H9 (cell line): ENCODE measurements at places on chromosomes 12 and 14. TPM values are rescaled to one million over a fixed set of nuclear protein-coding genes. Genes with fewer than 3 reads are reported as not detected.

- no peak for DNase-seq
Measured at GRCh38 chr14:92702441-92702918, 45.9 kb downstream of the LGMN start.

DNA sequence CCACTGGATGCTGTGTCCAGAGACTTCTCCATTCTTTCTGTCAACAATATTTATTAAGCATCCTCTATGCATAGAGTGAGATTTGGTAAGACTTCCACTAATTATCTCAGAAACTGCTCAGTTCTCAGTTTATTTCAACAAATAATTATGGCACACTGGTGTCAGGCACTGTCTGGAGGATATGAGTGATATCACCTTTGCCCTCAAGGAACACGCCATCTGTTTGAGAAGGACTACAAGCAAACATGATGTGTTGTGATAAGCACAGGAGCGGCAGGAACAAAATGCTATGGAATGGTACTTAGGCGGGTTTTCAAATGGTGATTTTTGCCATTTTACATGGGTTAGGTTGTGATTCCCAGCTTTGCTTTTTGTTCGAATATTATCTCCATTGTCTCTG lies 229.2 kb downstream of the DPF3 start:
- no peak for DNase-seq

DNA sequence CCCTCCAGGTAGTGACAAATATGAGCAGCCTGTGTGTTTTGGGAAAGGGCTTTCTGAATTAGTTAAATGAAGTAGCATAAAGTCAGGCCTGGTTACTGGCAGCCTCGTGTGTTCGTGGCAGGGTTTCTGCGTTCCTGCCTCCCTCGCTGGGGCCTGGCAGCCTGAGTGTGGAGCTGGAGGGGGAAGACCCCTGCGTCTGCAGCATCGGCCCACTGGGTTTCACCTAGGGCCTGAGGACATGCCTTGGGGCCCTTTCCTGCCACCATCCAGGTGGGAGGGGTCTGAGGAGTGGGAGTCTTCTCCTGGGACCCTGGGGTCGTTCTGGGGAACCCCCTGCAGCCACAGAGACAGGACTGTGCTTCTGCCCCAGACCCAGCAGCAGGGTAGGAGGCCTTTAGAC lies 20.4 kb upstream of the AMN start:
- no peak for DNase-seq

GRCh38 chr14:86897704-86898513 lies 1095.1 kb downstream of the GALC start:
- no peak for DNase-seq

- DNase-seq, result no peak
Measured at GRCh38 chr12:46944771-46945170, 119.0 kb upstream of the SLC38A4 start.

SMIM41 gene
- not detected in 2 replicates for total RNA-seq

DCN gene
- not detected in 2 replicates for total RNA-seq

DNA sequence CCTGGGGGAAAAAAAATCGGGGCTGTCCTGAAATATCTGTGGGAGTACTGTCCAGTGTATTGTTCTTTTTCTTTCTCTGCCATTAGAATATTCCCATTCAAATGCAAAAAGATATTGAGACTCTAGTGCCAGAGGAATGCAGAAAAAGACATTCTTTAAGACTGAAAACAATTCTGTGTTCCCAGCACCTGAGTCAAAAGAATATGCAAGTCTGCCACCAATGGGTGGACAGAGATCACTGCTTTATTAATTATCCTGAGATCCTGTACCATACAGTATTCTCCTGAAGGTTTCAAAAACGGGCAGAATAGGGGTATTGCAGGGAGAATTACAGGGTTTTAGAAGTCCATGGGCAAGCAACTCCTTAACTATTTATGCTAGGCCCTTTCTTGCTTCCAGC lies 361.8 kb downstream of the C12orf50 start:
- no peak for DNase-seq

GRCh38 chr14:60637479-60638315 lies 11.6 kb downstream of the SIX1 start:
- DNase-seq, result peak; percentile 64

SLC6A15 gene
- total RNA-seq, result 12.9 and 16.7 TPM in 2 replicates

ASCL4 gene
- not detected in 2 replicates for total RNA-seq

DNA sequence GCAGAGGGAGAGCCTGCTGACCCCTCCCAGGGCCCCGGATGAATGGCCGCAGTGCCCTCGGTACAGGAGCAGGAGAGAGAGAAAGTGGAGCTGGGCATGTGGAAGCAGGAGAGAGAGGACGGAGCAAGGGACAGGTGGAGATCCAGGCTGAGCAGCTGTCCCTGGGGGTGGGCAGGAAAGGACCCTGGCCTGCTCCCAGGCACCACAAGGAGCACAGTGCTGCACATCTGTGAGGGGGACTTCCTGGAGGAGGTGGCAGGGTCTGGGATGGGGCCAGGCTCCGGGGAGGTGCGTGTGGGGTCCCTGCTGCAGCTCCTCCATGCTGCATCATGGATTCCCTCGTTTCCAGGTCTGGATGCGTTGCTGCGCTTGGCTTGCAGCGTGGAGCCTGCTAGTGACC lies 13.0 kb upstream of the DLK1 start:
- no peak for DNase-seq

DNA sequence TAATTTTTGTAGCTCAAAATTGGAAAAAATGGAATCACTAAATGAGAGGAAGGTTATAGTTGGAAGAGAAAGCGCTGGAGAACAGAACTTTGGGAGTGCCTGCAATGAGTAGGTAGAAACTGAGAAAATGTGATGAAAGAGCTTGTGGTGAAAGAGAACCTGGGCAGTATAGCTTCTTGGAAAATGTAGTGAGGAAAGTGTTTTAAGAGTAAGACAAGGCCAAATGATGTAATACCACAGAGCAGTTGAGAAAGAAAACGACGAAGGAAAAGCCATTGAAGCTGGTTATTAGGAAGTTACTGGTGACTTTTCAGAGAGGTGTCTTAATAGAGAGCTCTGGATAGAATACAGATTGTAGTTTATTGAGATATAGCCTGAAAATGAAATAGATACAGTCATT lies 255.3 kb downstream of the AEBP2 start:
- DNase-seq, result no peak

DNA sequence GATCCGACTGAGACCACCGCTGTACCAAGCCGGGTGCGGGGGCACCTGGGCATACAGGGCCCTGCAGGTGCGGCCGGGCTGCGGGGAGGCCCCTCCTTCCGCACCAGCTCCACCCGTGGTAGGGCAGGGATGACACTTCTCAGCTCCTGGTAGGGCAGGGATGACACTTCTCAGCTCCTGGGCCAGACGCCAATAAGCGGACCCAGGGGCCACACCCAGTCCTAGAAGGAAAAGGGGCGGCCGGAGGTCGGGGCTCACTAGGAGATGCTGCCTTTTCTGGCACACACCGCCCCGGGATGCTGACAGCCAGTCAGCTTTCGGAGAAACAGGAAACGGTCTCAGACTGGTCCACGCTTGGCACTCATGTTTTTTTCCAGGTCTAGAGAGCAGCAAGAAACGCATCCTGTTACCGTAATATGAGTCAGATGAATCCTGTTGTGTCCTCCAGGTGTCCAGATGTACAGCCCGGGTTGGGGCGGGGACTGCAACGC lies 34.8 kb downstream of the NFKBIA start:
- no peak for DNase-seq
